ENCODE measurements at places on chromosomes 13 and 19.
A peak's percentile ranks its signal among the peaks of the same experiment; 100 is the strongest.

DNA sequence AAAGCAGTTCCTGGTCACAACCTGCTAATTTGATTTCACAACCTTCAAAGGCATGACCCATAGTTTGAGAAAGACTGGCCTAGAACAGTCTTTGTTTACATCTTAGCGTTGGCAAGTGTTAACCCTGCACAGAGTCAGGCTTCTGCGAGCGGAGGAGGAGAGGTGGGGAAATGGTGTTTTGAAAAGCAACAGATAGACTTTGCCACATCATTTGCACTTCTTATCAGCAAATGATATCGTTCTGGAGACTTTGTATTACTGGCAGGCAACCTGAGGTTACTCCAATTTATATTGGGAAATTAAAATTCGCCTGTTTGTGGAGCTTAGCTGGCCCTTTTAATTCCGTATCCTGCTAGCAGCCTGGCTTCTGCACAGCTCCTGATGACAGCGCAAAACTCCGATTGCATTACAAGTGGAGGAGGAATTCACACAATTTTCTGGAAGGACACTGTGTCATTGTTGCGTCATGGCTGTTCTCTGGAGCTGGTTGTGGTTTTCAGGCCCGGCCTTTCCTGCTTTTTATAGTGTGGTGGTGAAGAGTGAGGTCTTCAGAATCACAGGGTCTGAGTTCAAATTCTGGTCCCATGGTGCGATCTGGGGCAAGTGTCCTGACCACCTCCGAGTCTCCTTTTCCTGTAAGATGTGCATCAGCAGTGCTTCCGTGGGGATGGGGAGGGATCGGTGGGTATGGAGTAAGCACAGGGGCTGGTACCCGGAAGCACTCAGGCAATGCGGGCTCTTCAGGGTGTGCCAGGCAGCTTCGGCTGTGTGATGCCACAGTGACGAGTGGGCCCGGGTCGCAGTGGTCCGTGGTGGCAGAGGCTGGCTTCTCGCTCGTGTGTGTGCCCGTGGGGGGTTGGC, 49.1 kb upstream of the EHD2 start:
- DNase-seq: peak; percentile 39

GRCh38 chr13:113417008-113417751, 36.1 kb downstream of the ADPRHL1 start:
- DNase-seq: no peak

GRCh38 chr19:41903193-41903953, 20.4 kb downstream of the ARHGEF1 start:
- DNase-seq: no peak

DNA sequence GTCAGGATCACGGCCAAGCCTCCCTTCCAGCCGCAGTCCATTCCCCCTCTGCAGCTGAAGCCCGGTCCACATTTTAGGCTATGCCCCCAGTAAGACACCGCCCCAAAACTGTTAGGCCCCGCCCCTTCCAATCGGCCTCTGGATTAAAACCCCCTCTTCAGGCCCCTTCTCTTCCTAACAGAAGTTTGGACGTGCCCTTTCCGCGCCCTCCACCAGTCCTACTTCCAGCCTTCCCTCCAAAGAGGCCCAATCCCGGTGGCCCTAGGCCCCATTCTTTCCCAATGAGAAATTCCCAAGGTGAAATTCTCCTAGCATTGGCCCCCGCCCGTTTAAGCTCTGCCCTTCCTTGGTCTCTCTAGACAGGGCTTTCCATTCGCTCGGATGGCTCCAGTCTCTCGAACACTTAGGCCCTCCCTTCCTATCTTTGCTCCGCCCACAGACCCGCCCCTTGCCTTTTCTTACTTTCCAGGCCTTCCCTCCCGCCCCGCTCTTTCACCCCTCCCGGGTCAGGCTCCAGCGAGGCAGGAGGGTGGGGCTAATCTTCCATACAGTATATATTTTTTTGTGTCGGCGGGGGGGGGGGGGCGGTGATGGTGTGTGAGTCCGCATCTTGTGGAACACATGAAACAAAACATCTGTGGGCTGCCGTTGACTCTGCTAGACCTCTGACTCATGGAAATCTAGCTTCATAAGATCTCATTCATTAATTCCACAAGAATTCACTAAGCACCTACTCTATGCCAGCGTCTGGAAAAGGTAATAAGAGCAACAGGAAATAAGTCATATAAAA, 13.6 kb downstream of the LTBP4 start:
- peak; percentile 69 for DNase-seq

GRCh38 chr13:46295491-46296114, 83.9 kb downstream of the LRRC63 start:
- peak; percentile 73 for DNase-seq
